Right forelimb (tissue), 1 donor: ENCODE measurements at places on chromosomes 6 and 20.
A peak's percentile ranks its signal among the peaks of the same experiment; 100 is the strongest.

DNA sequence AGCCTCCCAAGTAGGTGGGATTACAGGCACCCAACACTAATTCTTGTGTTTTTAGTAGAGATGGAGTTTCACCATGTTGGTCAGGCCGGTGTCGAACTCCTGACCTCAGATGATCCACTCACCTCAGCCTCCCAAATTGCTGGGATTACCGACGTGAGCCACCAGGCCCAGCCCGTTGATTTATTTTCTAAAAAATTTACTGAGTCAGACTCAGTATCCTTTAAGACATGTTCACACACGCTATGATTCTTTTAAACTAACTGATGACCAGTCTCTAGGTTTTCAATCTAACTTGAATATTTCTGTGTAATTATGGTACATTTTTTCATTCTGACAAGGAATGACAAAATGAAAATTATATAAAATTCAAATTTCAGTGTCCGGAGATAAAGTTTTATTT lies 114.5 kb downstream of the MMUT start:
- no peak for DNase-seq

DNA sequence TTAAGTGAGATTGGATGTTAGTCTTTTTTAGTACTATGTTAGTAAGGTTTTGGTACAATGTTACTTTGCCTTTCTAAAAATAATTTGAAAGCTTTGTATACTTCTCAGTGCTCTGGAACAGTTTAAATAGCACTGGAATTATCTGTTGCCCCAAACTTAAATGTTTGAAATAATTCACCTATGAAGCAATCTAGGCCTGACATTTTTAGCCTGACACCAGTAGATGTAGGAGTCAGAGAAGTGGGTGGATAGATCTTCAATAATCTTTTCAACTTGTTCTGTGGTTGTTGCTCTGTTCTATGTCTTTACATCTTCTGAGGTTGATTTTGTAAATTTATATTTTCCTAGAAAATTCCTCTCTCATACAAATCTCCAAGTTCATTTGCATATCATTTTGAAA lies 103.1 kb upstream of the ADGRF1 start:
- no peak for DNase-seq

DNA sequence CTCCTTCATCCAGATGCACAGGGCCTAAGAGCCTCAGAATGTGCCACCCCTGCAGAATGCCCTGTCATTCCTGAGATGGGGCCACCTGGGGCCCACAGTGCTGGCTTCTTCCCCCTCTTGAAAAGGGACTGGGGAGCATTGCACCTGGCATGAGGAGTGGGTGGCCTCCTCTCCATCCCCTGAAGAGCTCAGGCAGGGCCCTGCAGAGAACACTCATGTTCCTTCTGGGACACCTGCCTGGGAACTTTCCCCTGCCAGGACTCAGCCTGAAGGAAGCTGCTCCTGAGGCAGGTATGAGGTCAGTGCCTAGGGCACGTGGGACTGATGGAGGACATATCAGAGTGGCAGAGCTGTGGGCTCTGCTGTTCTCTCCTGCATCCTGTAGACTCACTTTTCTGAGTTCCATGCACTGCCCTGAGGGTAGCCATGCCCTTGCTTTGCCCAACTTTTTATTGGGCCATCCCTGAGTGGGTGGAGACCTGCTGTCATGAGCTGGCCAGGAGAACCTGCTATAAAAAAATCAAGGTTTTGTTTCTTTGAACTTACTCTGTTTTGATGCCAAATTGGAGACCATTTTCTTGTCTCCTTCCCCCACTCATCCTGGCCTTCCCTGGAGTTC lies 19.5 kb downstream of the CCDC167 start:
- DNase-seq = no peak

DNA sequence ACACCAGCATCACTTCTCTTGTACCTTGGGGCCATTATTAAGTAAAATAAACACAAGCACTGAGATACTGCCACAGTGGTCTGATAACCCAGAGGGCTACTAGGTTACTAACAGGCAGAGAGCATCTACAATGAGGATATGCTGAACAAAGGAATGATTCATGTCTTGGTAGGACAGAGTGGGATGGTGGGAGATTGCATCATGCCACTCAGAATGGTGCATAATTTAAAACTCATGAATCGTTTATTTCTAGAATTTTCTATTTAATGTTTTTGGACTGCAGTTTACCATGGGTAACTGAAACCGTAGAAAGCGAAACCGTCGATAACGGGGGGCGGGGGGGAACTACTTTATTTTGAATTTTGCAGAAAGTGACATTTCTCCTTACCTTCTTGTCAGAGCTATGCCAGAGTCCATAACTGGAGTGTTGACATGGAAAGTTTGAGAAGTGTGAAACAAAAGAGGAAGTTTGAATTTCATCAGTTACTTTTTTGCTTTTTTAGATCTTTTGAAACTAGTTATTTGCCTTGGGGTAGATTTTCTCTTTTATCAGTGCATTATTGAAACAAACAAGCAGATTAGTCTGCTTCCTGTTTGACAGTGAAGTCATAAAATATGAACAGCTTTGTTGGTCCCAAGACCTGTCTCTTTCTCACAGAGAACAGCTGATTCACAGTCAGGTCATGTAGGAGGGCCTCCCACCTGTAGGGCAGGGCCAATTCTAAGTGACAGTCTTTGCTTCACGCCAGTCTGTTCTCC lies 124.9 kb downstream of the KLHL32 start:
- no peak for DNase-seq

DNA sequence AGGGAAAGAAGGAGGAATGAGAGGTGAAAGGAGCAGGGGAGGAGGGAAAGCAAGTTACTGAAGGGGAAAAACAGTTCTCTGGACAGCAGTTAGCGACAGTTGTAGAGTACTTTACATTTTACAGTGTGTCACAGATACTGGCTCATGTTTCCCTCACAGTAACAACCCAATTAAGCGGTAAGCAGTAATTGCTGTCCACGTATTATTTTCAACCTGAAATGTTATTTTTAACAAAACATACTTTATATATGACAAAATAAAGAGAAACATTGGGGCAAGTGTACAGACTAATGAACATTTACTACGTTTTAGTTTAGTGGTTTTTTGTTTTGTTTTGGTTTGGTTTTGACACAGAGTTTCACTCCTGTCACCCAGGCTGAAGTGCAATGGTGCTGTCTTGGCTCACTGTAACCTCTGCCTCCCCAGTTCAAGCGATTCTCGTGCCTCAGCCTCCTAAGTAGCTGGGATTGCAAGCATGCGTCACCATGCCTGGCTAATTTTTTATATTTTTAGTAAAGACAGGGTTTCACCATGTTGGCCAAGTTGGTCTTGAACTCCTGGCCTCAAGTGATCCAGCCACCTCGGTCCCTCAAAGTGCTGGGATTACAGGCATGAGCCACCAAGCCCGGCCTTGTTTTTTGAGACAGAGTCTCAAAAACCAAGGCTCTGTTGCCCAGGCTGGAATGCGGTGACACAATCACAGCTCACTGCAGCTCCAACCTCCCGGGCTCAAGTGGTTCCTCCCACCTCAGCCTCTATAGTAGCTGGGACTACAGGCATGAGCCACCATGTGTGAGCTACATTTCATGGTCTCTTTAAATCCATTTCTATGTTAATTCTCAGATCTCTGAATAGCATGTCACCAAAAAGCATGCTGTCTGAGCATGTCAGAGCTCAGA lies 22.6 kb upstream of the BTN3A2 start:
- no peak for DNase-seq

- DNase-seq = no peak
Observed at GRCh38 chr20:9966966-9967365, 67.8 kb upstream of the ANKEF1 start.

GRCh38 chr6:76888351-76888750 lies 574.9 kb downstream of the HTR1B start:
- DNase-seq = no peak

GRCh38 chr6:36697481-36697903 lies at the start of gene RAB44:
Gene RAB44, plus strand, starts transcription at chr6:36697826. Its CDS starts 6,410 bp downstream, at chr6:36704236.
- no peak for DNase-seq

- no peak for DNase-seq
Observed at GRCh38 chr20:59596690-59597089, 7.7 kb upstream of the PHACTR3 start.

DNA sequence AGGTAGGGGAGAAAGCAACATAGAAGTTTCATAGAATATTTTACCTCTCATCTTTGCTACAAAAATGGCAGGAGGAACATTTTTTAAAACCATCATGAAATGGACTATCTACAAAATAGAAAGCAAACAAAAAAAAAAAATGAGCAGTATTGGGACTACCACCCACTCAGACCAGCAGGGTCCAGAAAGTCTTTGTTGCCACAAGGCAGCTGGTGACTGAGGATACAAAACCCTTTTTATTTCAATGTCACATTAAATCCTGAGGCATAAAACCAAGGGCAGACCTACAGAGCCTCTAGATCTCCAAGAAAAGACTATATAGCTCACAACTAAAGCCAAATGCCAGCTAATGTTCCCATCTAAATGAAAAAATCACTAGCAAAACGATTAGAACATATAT lies 282.2 kb downstream of the PTPRK start:
- no peak for DNase-seq

DNA sequence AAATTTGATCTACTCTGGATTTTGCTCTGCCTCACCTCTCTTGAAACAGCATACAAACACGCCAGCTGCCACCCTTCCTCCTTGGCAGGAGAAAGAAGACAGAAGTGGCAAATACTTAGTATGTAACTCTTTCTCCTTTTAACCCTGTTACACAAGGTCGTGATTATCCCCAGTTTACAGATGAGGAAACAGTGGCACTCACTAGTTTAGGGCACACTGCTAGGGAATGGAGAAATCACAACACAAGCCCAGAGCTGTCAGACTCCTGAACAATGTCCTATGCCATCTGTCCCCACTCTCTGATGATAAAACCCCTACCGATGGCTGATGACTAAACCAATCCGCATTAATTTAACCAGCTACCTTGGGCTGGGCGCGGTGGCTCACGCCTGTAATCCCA lies 79.7 kb downstream of the FGD2 start:
- DNase-seq = no peak

DNA sequence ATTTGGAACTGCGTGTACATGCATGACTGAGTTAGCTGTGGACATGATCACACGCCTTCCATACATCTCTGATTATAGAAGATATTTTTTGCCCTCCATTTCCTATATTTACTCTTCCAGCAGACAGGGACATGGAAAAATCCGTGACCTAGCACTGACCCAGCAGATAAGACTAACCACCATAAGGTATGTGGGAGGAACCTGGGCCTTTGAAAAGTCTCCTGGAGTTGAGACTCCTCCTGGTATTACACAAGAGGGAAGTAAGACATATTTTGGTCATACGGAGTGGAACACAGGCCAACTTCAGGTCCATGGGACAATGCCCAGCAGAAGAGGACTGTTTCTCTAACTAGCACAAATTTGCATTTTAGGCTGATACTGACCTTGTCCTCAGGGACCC lies 13.7 kb upstream of the SIRPB1 start:
- no peak for DNase-seq

DNA sequence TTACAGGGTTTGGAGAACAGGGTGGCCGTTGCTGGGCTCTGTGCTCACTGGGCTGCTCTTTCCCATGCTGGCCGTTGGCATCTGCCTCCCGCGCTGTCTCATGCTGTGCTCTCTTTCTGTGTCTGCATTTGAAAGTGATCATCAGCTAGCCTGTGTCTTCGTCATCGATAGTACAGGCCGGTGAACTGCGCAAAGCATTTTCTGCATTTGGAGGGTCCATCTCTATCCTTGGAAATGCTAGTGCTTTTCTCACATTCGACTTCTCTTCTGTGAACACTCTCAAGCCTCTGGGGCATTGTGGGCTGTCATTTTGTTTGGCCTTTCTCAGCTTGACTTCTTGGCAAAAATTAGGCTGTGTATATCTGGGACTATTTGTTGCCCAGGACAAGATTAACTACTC lies 6.8 kb upstream of the SNHG17 start:
- DNase-seq = no peak

GRCh38 chr6:81969011-81969410 lies 216.5 kb upstream of the TENT5A start:
- DNase-seq = no peak

- DNase-seq = peak; percentile 83
Observed at GRCh38 chr20:44702776-44703175, 12.4 kb upstream of the CCN5 start.

DNA sequence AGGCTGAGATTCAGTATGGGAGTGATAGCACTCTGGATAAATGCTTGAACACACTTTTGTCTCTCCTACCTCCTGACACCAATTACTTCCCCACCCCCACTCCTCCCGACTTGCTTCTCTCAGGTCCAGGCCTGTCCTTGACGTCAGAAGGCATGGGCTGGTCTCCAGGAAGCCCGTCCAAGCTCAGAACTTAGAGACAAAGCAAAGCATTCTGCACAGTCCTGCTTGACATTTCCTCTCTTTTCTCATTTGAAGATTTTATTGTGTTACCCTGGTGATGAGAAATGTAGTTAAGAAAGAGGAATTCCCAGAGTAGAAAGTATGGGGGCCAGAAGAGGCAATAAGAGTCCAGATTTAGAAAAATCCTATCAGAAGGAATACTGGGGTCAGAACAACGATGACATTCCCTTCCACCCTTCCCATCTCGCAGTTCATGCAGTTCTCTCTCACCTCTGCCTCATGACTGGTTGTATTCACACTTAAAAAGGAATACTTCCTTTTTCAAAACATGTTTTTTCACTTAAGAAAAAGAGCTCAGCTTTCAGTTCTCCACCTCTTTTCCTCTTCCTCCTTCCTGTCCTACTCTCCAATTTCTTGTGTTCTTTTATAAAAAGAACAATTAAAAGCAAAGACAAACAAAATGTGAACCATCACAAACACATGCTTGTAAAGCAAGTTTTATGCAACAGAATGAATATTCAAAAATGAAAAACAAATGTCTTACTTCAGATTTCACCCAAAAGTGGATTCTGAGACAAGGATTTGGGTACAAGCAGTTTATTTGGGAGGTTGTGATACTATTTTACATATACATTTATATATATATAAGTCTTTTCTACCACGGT lies 18.5 kb upstream of the FAM184A start:
- peak; percentile 85 for DNase-seq

DNA sequence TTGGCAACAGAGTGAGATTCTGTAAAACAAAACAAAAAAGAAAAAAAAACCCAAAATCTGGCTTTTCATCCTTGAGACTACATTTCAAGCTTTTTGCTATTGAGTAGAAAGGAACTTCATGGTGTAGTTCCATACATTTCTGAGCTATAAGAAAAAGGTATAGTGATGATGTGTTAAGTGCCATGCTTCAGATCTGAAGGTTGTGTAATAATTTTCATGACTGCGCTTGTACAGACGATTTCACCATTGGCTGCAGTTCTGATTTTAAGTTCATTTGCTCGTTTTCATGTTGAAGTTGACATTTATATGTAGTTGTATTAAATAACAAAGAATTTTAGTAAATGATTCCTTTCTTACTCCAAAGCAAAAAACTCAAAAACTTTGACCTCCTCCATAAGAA lies 247.6 kb downstream of the ARID1B start:
- DNase-seq = no peak

- DNase-seq = peak; percentile 76
Observed at GRCh38 chr6:75201901-75202672, 3.8 kb downstream of the COL12A1 start.

DNA sequence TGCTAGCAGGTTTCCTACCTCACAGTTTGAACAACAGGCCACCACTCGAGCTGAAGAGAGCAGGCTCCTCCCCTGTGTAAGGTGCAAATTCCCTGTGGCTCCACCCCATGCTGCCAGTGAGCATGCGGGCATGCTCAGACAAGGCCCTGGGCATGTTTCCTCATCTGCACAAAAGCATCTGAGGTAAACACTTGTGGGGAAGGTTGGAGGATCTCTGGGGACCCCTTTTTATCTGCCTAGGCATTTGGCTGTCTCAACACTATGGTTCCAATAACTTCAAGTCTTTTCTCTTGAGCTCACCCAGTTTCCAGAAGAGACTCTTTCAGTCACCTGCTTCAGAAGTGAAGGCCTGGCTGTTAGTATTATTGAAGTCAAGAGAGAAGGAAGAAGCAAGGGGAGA lies 9.4 kb downstream of the C6orf58 start:
- no peak for DNase-seq

- DNase-seq = no peak
Observed at GRCh38 chr6:36126553-36127458, 3.5 kb upstream of the MAPK13 start.
